ENCODE measurements at places on chromosomes 6 and 20.

DNA sequence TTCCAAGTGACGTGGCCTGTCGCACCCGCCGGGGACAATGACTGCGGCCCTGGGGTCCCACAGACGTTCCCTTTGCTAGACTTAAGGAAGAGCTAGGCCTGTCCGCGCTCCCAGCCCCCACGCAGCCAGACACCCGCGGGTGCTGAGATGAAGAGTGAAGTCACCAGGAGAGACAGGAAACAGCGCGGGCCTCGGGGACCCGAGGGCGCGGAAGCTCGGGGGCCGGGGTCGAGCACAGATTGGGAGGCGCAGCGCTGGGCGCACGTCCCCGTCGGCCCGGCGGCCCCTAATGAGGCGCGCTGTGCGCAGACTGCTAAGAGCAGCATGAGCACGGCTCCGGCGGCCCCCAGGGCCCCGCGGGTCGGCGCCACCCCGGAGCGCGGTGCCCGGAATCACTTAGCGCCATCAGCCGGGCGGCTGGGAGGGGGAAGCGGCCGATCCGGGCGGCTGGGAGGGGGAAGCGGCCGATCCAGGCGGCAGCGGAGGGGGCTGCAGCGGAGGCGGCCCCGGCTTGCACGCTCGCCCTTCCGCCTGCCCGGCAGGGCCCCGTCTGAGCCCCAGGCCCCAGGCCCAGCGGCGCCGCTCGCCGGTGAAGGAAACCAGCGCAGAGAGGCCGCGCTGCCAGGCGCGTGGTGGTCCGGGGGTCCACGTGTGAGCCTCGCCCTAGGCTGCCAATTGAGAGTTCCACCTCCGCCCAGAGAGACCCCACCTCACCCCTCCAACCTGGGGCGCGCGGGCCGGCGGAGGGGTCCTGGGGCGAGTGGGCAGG, 8.3 kb upstream of the AVP start:
- no peak for DNase-seq

DNA sequence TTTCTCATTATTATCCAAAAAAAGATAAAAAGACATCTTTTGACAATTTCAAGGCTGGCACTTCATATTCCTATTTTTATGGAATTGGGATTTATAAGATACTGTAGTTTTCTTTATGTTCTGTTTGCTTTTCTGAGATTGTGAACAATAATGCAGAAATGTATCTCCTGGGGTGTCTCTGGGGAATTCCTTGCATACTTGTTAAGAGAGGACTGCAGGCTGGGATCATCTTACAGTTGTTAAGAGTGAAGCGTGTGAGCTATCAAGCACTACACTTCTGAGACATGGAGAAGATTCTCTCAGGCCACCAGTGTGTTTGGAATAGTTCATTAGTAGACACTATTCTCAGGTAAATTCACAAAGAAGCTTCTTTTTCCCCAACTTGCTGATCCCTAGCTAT, 963.3 kb upstream of the GJE1 start:
- no peak for DNase-seq

GRCh38 chr6:42813074-42813645, 31.3 kb downstream of the BICRAL start:
- DNase-seq = no peak

DNA sequence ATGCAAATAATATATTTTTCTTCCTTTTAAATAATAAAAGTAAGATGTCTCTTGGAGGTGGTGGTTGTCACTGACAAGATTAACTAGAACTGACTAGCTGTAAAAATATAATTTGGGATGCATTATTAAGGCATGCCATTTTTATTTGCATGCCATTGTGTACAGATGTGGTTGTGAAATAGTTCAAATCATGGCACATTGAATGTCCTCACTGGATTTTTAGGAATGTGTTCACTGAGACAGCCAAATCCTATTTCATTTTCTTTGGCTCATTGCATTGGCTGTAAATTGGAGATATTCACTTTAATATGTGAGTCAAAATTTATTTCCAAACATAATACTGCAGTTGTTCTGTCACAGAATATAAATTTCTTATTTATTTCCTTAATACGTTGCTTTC, 62.3 kb downstream of the ESR1 start:
- no peak for DNase-seq

GRCh38 chr6:3250231-3250675, 8.5 kb upstream of the PSMG4 start:
- no peak for DNase-seq

GRCh38 chr6:152502421-152503188, 134.6 kb downstream of the SYNE1 start:
- DNase-seq = no peak

DNA sequence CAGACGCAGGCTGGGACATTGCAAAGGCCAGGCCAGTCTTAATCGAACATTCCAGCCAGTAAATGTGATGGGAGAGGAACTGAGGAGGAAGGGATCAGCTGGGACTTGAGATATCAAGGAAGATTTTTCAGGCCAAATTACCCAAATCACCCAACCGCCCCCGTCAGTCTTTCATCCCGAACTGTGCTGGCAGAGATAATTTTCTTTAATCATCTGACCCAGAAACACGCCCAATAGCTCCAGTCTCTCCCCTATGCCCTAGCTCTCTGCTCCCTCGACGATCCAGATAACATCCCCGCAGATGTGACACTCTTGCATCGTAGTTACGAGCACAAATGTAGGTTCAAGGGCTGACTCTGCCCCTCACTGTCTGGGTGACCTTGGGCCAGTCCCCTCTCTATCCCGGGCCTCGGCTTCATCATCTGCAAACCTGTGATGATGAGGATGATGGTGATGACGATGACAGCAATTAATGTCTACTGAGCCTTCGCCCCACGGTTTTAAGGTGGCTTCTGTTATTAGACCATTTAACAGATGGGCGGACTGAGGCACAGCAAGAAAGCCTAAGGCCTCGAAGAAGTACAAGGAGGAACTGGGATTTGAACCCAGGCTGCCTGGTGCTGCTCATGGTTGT, 118.6 kb downstream of the PREX1 start:
- DNase-seq = no peak

- no peak for DNase-seq
These were observed 34.7 kb downstream of the TFEB start for GRCh38 chr6:41700463-41701347.

DNA sequence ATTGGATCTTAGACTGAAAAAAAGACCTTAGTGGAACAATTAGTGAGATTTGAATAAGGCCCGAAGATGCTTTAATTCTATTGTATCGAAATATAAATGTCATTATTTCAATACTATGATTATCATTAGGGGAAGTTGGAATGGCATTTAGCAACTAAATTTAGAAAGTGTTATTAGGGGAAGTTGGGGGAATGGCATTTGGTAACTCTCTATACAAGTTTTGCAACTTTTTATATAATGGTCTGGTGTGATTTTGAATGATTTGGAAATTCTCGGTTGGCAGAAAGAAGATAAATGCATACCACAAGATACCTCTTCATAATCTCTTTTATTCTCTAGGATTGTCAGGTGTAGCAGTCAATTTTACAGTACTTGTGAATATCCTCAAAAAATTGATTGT, 49.2 kb downstream of the RNF144B start:
- DNase-seq = no peak

DNA sequence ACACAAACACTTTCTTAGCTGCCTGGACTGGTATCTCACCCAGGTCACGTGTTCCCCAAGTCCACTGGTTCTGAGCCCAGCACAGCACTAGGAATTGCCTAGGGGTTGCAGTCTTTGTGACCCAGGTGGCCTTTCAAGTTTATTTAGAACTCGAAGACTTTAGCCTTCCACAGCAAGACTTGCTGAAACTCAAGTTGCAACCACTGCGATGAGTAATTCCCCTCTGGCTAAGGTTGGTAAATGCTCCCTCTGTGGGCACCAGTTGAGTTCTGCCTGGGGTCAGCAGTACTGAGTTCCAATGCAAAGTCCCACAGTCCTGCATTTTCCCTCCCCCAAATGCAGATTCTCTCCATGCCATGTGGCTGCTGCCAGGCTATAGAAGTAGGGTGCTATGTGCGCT, 77.6 kb upstream of the MOCS1 start:
- no peak for DNase-seq

GRCh38 chr6:130466748-130467061, 100.9 kb downstream of the TMEM200A start:
- DNase-seq = no peak

DNA sequence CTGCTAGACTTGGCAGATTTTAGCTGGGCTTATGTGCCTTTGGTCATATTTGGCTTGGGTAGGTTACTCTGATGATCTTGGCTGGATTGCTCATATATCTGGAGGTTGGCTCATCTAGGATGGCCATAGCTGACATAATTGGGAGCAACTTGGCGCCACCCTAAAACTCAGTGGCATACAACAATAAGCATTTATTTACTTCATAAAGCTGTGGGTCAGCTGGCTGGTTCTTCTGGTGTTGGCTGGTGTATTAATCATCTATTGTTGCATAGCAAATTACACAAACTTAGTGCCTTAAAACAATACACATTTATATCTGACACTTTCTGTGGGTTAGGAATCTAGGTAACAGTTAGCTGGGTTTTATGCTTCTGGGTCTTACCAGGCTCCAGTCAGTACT, 297.3 kb upstream of the JAG1 start:
- DNase-seq = no peak

DNA sequence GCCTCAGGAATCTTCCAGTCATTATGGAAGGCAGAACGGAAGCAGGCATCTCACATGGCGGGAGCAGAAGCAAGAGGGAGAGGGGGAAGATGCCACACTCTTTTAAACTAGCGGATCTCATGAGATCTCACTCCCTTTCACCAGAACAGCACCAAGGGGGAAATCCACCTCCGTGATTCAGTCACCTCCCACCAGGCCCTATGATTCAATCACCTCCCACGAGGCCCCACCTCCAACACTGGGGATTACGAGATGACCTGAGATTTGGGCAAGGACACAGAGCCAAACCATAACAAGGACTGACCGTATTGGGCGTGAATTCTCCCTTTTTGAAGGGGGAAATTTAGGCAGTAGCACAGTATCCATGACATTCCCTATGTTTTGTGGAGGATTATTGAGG, 88.8 kb downstream of the TMEM170B start:
- no peak for DNase-seq

DNA sequence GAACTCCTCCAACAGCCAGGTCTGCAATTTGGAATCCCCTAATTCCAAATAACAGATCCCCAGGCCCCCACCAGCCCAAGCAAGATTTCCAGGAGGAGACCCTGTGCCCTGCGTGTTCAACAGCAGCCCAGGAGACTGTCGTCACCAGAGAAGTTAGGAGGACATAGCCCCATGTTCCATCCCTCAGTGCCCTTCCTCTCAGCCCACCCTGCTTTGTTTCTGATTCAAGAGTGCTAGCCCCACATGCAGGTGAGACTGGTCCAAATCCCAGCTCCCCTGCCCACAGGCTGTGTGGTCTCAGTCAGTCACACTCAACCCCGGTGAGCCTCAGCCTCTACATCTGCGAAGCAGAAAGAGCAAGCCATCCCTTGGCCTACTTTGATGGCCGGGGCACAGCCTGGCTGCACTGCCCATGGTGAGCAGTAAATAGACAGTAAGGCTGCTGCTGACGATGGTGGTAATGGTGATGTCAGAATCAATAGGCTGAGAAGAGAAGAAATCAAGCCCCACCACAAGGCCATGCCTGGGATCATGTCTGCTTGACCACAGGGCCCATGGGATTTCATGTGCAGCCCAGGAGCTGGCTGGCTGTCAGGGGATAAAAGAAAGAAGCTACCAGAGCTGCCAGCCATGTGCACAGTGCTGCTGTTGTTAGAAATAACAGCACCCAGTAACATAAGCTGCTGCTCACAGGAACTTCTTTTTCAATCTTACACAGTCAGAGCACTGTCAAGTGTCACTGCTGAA, 51.5 kb upstream of the NXT1 start:
- no peak for DNase-seq

- no peak for DNase-seq
These were observed 31.6 kb downstream of the AHI1 start for GRCh38 chr6:135465903-135466302.

- no peak for DNase-seq
These were observed 523.1 kb downstream of the CD83 start for GRCh38 chr6:14640631-14641030.

DNA sequence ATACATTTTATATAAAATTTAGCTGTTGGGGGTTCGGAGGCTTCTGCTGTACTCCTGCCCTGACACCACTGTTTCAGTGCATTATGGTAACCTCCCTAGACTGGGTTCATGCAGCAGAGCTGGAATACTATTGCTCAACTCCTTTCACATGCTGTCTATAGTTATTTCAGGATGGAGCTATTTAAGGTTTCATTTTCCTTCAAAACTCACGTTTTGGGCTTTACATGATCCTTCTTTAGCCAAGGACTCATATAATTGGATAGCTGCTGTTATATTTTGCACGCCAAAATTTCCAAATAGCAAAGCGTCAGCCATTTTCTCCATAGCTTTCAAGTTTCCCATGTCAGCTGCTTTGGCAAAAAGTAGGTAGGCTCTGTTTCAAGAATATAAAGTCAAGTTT, 76.8 kb downstream of the SEL1L2 start:
- DNase-seq = no peak

- no peak for DNase-seq
These were observed 20.0 kb upstream of the MPC1 start for GRCh38 chr6:166402582-166403277.

DNA sequence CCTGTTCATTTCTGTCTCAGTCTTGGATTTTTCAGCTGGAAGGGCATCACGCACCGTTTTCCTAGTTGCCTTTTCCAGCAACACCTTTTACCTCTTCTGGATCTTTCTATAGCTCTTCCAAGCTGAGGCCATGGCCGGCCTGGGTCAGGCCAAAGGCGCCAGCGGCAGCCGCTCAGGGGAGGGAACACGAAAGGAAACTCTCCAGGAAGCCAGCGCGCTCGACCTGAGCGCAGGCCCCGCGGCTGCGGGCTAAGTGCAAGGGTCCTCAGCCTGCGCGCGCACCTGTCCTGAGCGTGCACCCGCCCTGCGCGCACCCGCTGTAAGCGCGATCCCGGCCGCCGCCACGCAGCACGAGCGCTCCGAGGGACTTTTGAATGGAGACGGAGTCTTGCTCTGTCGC, 43.8 kb upstream of the TMEM181 start:
- no peak for DNase-seq

DNA sequence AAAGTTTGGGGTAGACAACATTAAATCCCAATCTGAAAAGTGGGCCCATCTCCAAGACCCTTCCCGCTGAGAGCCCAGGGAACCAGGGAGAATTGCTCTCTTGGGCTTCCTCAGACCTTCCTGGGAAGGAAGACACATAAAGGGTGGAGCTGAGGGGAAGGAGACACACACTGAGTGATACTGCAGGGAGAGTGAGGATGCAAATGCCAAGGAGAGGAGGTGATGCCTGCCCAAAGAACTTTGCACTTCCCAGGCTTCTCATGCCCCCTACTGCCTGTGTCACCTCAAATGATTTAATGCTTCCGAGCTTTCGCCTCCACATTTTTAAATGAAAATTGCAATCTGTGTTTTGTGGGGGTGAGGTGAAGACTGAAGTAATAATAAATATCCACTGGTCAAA, 7.5 kb upstream of the BTN2A1 start:
- no peak for DNase-seq
